KG1 (cell line): ENCODE measurements at places on chromosomes 5 and 9.
A peak's percentile ranks its signal among the peaks of the same experiment; 100 is the strongest.

GRCh38 chr9:69016191-69017096 lies 2.5 kb upstream of the PRKACG start:
- no peak for DNase-seq

DNA sequence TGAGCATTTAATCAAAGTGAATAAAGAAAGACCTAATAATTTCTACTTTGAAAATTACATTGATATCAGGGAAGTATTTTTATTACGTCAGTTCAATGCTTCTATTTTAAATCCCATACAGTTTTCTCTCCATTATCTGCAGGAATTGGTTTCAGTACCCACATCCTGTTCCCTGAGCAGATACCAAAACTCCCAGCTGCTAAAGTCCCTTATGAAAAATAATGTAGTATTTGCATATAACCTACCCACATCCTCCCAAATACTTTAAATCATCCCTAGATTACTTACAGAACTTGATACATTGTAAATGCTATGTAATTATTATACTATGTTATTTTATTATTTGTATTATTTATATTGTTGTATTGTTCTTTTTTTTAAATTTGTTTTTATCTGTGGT lies 125.4 kb upstream of the MINAR2 start:
- no peak for DNase-seq

GRCh38 chr9:34675869-34676268 lies 13.4 kb upstream of the CCL27 start:
- no peak for DNase-seq

DNA sequence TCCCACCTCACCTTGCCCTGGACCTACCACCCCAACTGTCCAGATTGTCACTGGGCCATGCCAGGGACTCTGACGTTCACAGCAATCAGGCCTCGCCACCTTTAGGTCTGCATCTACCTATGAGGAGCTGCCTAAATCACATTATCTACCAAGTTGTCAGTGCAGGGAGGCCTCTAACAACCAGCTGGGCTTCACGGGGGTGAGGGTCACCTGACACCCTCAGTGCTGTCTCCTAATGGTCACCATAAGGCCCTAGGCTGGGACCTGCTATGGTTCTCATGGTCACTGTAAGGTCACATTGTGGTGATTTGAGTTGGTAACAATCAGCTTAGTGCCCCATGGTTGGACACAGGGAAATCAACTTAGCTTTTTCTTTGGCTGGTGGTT lies 119.2 kb upstream of the CXCL14 start:
- no peak for DNase-seq

DNA sequence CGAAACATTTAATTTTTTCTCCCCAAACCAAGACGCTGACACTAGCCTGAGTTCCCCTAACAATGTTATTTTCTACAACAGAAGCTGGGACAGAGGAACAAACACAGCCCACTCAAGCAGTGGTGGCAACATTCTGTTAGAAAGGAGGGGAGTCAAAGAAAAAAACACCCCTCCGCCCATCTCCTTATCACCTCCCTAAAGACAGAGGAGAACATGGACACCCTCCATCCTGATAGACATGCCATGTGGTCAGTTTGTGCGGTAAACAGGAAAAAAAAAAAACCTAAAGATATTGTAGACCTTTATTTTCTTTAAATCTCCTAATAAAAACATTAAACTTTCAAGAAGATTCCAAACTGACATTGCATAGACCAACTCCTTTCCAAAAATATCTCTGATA lies 2.9 kb upstream of the DPM2 start:
- no peak for DNase-seq

- DNase-seq, result no peak
Measured at GRCh38 chr5:58921159-58921558, 338.3 kb downstream of the RAB3C start.

DNA sequence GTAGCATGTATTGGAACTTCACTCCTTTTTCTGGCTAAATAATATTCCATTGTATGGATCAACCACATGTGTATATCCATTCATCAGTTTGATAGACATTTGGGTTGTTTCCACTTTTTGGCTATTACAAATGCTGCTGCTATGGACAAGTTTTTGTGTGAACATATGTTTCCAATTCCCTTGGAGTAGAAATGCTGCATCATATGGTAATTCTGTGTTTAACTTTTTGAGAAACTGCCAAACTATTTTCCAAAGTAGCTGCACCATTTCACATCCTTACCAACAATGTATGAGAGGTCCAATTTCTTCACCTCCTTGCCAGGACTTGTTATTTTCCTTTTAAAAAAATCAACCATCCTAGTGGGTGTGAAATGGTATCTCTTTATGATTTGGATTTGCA lies 8.4 kb downstream of the FRRS1L start:
- DNase-seq, result no peak

- no peak for DNase-seq
Measured at GRCh38 chr9:95457769-95458168, 59.0 kb downstream of the PTCH1 start.

GRCh38 chr5:40260361-40260760 lies 419.4 kb upstream of the PTGER4 start:
- DNase-seq, result no peak

DNA sequence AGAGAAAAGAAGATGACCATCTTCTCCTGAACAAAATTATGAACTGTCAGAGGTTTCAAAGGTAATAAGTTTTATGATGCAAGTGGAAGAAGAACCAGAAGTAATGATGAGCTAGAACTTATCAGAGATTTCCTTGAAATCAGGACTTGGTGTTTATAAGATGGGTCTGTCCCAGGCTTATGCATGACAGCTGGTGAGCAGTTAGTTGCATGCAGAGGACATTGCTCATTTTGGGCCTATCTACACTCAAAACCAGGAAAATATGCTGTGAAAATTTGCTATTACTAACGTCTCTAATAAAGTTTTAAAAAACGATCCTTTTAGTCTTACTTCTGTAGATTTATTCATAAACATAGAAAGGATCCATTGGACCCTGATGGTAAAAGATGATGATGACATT lies 6.6 kb upstream of the STC2 start:
- no peak for DNase-seq

DNA sequence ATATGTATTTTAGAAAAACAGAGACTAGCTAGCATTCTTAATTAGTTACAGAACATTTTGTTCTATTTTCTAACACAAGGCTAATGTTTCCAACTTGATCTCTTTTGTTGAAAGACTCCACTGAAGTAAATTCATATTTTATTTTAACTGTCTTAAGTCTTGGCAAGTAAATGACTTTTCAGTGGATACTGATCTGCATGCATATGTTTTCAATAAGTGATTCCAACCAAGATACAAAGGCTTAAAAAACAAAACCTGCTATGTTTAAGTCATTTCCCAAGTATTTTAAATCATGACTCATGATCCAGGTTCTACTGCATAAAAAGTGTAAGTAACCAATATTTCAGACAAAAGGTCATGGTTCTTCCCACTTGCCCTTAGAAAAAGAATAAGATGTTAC lies 5.7 kb downstream of the CDO1 start:
- DNase-seq, result no peak

DNA sequence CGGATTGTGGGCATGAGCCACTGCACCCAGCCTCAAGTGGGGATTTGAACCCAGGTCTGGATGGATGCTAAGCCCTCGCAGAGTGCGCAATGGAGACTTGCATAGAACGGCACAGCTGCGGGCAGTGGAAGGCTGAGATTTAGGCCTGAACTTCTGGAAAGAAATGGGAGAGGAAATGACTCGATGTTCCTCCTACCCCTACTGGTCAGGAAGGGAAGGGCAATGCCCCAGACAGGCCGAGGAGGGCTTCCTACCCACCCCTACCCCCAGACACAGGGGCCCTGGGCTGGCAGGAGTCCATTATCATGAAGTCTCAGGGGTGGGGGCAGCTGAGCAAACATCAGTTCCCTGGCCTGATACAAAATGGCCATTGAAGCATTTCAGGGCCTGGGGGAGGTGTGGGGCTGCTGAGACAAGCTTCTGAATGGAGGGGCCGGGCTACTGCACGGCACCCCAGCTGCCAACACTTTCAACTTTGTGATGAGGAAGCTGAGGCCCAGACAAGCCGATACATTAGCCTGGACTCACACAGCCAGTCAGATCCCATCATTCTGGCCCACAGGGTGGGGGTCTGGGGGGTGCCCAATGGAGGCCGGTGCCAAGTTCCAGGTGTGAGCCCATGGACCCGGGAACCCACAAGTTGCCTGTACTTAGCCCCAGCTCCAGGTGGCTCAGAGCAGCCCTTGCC lies 13.5 kb upstream of the WDR38 start:
- DNase-seq, result no peak

GRCh38 chr9:4277531-4277991 lies 22.3 kb downstream of the GLIS3 start:
- no peak for DNase-seq

GRCh38 chr5:142017832-142018427 lies 5.1 kb upstream of the GNPDA1 start:
- no peak for DNase-seq

- no peak for DNase-seq
Measured at GRCh38 chr5:178546675-178547033, 43.5 kb downstream of the COL23A1 start.

DNA sequence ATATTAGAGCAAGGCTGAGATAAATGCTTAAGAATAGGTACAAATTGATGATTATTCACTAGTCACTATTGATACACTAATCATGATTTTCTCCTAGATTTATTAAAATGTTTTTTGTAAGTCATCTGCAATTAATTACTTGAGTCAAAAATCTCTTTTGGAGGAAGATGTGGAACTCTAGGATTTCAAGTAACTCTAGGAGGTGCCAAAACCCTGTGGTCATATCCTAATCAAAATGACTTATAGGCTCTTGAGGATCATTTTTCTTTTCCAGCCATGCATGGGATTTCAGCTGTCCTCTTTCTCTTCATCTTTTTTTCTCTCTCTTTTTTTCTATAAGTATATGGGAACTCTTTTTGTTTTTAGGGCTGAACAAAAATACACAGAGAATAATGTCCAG lies 141.8 kb upstream of the CD180 start:
- DNase-seq, result no peak

GRCh38 chr5:111147502-111147901 lies 55.4 kb downstream of the WDR36 start:
- DNase-seq, result no peak

GRCh38 chr5:98106116-98107031 lies 667.1 kb upstream of the RGMB start:
- DNase-seq, result no peak

- peak; percentile 17 for DNase-seq
Measured at GRCh38 chr9:121322037-121322736, 47.9 kb downstream of the STOM start.
